NCI-H187 (cell line): ENCODE measurements at places on chromosomes 7 and 10.

DNA sequence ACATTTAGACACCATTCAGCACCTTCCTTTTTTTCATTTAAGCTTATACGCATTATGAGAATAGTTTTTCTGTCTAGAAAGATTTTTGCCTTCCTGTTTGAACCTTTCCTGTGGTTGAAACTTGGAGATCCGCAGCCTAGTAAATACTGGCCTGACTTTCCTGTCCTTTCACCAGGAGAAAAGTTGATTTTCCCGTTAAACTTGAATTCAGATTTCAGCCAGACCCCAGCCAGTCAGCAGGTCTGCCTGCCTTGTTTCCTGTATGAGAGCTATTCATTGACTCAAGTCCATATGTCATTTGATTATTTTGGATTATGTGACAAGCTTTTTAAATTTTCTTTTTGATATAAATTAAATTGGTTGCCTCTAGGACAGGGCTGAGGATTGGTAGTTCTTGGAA lies 71.5 kb downstream of the EVX1 start:
- DNase-seq, result no peak

GRCh38 chr10:30431435-30431911 lies 2.5 kb upstream of the MAP3K8 start:
- no peak for DNase-seq

DNA sequence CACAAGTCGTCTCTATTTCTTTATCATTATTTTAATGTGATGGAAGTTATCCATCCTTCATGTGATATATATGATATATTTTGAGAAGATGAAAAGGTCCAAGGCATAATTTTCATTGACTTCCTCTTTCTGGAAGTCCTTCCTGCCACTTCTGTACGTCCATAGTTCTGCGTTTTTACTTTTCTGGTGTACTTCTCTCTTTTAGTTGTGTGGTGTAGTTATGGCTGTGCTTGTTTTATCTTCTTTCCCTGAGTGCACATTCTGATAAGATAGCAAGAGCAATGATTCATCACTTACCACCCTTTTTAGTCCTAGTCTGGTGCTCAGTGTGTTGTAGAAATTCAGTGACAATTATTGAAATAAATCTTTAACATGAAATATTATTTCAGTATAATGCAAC lies 231.3 kb upstream of the FERD3L start:
- no peak for DNase-seq

DNA sequence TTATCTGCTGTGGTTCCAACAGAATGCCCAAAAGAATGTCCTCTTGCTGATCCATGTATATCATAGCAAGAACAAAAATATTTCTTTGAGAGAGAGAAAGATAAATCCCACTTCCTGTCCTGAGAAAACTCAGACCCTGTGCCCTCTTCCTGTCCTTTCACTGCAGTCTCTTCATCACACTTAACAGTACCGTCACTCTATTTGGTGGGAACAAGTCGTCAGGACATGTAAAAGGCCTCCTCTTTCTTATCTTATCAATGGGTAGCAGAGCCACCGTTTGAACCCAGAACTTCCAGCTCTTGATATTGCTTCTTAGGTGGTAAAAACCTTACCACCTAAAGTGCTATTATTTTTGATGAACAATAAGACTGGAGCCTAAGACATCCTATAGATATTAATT lies 43.9 kb downstream of the CHRM2 start:
- no peak for DNase-seq

- no peak for DNase-seq
Observed at GRCh38 chr7:23299770-23300300, 696 bp downstream of the MALSU1 start.

DNA sequence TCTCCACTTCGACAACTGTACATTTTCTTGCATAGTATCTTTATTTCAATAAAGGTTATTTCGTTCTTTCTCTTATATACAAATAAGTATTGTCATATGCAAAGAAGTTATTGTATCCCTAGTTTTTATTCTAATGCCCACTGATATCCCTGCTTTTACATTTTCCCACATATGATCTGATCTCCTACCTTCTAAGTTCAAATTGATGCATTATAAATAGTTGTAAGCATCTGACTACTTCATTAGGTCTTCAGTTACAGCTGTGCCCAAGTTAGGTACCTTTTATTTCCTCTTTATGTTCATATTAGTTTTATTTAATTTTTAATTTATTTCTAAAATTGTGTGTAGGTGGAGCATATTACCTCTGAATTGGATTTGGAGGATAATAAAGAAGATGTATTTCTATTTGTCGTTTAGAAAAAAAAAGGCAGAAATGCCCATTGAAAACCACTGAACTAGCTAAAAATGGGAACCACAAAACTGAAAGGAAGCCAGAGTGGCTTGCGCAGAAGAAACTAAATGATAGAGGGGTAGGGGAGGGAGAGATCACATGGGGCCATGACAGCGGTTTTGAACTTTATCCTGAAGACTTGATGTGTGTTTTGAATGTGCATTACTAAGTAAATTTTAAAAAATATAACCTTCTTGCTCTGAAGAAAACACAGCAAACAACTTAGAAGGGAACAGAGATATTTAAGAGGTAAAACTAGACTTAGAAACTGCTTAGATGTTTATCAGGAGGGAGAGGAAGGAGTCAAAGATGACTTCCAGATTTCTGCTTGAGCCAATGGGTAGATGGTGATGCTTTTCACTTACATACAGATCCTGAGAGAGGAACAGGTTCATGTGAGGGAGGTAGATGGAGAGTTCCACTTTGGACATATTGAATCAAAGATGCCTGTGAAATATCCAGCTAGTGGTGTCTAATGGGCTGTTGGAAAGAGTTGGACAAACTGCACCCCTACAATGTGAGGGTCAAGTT lies 9.3 kb upstream of the ZC3HAV1L start:
- no peak for DNase-seq

DNA sequence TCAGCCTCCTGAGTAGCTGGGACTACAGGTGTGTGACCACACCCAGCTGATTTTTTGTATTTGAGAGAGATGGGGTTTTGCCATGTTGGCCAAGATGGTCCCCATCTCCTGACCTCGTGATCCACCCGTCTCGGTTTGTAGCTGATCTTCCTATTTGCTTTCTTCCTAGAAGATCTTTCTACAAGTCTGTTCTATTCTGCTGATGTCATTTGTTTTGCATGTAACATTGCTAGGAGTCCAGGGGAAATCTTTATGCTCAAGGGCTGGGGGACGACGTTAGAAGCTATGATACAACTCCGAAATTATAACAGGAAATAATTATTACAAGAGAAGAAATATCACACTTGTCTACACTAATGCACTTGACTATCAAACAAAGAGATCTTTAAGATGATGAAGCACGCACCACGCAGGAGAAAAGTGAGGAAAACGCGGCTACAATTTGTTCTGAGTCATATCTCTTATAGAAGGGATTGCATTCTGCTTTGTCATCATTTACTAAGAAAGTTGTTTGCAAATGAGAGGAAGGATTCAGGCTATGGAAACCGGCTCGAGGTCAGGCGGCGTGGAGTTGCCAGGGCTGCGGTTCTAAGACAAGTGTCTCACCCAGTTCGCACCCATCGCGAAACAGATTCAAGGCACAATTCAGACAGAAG lies 103.0 kb upstream of the CARD11 start:
- DNase-seq, result no peak
